ENCODE measurements at places on chromosomes 16 and 17.

DNA sequence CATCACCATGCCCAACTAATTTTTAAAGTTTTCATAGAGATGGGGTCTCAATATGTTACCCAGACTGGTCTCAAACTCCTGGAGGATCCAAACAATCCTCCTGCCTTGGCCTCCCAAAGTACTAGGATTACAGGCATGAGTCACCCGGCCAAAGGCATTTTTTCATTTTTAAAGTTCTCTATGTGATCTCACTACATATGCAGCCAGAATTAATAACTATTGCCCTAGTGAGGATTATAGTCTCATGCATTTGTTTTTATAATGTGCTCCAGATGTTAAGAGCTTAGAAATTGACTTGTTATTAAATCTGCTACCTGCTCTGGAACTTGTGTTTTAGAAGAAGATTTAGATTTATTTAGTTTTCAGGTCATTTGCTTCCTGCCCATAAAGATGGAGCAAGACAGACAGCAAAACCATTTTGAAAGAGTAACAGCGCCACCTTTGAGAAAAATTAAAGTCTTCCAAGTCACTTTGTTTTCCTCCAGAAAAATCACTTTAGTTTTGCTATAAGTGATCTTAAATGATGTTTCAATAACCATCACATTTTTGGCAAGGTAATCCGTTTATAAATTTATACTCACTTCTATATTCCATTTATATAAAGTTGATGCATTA is 79.5 kb downstream of the CA4 start:
- peak; percentile 14 for DNase-seq

GRCh38 chr16:52545222-52545897 is 1.6 kb downstream of the TOX3 start:
- no peak for DNase-seq

DNA sequence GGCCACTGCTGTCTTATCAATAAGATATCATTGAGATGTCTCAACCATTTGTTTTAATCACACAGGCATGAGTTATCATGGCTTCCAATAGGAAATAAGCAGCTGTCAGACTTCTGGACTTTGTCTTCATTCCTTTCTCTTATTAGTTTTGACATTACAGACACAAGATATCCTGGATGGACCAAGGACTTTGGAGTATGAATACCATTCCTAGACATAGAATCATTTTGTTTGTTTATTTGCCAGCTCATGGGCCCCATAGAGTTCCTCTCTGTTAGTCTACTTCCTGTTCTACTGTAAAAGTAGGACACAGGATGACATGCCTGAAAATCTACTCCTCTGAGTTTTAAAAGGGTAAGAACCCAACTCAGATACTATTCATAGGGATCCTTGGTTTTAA is 77.7 kb upstream of the KCNJ16 start:
- DNase-seq, result no peak

DNA sequence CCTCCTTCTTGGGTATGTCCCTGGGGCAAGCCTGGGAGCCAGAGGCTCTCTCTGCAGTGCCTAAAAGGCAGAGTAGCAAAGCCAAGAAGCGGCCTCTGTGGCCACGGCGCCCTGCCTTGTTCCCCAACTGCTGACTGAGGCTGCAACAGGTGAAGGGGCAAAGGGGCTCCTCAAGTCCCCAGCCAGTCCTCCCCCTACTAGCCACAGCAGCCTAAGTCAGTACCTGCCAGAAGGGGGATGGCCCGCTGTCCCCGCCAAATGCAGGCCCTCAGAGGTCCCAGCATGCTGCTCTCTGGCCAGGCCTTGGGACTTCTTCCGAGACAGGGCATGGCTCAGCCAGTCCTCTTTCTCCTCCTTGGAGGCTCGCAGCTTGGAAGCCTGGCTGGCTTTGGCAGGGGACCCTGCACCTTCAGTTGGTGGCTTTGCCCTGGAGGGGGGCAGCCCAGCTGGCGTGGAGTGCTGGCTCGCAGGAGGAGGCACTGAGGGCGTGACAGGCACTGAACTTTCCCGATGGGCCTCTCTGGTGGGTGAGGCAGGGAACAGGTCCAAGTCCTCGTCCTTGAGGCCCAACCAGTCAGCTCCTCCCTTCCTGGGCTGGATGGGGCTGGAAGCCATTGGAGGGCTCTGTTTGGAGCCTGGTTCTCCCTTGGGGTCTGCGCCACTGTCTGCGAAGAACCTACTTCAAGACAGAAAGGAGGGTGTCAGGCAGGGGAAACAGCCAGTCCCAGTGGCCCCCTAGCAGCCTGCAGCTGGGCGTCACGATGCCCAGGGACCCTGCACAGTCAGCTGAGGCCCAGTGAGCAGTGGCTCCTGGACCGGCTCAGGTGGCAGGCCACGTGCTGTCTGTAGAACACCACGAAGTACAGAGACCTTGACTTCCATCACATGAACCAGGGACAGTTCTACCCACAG is 17.6 kb downstream of the FBF1 start:
- no peak for DNase-seq

DNA sequence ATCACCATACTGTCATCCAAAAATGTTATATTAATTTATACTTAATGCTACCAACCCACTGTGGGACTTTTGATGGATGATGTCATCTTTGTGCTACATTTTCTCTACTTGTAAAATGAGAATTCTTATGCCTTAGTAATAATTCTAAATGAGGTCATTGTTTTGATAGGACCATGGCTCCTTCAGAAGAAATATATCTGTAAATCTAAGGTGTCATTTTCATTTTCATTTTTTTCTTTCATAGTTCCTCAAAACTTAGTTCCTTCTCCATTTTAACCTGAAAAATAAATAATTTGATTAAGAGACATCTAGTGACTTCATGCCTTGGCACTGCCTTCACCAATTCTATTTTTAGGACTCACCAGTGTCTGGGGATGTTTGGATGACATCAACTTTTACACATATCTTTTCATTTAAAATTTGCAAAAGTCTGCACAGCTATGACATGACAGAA is 48.7 kb downstream of the GPRC5B start:
- no peak for DNase-seq

GRCh38 chr16:88284626-88285513 is 97.9 kb upstream of the ZNF469 start:
- DNase-seq, result no peak

GRCh38 chr17:7781429-7781828 is 52.6 kb upstream of the KDM6B start:
- no peak for DNase-seq

- DNase-seq, result no peak
These were observed 34.8 kb upstream of the ERN1 start for GRCh38 chr17:64164596-64165285.

DNA sequence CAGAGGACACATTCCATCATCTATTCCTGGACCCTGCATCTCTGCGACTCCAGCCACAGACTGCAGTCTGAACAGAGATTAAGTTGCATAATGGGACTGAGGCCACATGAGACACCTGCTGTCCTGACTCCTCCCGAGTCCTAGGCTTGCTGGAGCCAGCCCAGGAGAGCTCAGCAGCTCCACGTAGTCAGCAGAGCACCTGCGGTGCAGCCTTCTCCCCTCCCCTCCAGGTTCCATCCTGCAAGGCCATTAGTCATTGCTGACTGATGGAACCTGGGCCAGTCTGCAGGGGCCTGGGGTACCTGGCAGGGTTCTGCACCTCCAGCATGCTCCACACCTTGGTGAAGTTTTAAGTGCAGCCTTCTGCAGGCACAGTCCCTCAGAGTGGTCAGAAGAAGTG is 76.7 kb downstream of the PLD6 start:
- no peak for DNase-seq

- DNase-seq, result no peak
These were observed 250.1 kb upstream of the CDH5 start for GRCh38 chr16:66116163-66117002.

- DNase-seq, result no peak
These were observed 11.4 kb upstream of the CLDN9 start for GRCh38 chr16:3001316-3001715.

DNA sequence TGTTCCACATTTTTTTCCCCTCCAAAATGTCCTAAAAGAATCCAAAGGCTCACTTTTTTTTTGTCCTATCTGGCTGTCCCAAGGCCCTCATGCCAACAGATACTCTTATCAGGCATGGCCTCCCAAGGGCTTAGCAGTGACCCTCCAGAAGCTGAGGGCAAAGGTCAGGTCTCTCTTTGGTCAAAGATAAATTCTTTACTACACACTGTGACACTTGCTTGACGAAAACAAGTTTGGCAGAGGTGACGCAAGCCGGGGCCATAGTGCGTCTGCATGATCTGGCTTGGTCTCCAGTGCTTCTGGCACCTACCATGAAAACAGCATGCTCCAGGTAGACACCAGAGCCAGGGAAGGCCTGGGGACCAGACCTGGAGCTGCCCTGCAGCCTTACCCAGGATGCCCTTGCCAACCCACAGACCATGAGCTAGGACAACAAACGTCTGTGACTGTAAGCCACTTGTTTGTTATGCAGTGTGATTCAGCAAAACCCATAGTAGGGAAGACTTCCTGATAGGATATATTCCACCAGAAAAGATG is 48.5 kb upstream of the IRF8 start:
- DNase-seq, result no peak

DNA sequence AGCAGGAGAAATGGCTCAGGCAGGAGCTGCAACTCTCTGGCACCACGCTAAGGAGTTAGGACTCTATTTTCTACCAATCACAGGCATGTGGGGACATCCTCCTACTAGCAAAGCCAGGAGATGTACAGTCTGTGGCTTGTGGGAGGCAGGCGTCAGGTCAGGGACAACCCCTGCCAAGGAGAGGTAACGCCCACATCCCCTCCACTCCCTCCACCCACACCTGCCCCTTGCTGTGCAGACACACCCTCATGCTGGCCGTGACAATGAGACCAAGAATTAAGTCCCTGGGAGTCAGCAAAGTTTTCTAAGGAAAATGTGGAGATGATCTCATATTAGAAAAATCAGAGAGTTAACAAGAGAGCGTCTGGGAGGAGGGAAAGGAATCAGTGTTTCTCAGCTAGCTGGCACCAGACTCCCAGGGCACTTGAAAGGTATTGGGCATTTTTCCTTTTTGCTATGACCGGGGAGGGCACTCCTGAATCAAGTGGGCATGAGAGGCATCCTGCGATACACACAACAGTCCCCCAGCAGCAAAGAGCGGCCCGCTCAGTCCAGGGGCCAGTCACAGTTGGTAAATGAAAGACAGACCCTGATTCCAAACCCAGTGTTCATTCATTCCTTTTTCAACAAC is 87.3 kb upstream of the RPL38 start:
- no peak for DNase-seq

DNA sequence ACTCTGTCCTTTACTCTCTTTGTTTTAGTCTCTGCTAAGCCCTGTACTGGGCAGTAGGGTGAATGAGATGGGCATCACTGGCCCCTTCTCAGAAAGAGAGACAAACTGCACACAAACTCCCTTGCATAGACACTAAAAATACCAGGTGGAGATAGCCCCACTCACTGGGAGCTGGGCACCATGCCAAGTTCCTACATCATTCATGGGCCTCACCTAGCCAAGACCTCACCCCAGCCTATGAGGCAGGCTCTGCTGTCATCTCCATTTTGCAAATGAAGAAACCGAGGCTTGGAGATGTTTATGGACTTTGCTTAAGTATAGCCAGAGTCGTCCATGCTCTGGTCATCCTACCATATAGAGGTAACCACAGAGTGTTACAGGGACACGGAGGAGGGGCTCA is 499.8 kb upstream of the CDH11 start:
- DNase-seq, result no peak

- DNase-seq, result no peak
These were observed 914 bp upstream of the GPRC5B start for GRCh38 chr16:19885451-19886072.

GRCh38 chr17:3503285-3503684 is 27.5 kb downstream of the ASPA start:
- no peak for DNase-seq

GRCh38 chr16:66905633-66906539 is 12.8 kb downstream of the CDH16 start:
- no peak for DNase-seq

DNA sequence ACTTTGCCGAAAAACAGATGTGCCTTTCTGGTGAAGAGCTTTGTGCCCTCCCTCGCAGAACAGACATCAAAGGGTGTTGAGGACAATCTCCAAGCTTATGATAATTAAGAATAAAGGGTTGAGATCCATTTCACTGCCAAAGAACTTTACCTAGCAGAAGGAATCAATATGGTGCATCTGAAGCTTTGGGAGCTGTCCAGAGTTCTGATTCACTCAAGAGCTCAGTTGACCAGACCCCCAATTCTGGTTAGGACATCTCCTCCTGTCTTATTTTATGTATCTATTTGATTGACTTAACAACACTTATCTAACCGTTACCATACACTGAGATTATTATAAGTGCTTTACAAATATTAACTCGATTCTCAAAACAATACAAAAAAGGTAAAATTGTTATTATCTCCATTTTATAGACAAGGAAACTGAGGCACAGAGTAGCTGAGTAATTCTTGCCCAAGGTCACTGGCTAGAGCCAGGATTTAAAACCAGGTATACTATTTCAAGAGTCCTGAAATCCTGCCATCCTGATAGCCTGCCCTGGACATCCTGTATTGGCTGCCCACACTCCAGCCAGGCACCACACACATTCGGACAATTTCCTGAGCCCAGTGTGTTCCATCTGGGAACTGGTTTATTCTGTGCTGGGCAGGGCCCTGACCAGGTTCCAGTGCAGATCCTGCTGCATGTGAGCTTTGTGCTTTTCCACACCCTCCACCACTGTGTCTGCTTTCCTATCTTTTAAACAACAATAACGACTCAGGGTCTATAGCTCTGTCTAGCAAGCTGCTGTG is 29.8 kb downstream of the PITPNM3 start:
- no peak for DNase-seq

DNA sequence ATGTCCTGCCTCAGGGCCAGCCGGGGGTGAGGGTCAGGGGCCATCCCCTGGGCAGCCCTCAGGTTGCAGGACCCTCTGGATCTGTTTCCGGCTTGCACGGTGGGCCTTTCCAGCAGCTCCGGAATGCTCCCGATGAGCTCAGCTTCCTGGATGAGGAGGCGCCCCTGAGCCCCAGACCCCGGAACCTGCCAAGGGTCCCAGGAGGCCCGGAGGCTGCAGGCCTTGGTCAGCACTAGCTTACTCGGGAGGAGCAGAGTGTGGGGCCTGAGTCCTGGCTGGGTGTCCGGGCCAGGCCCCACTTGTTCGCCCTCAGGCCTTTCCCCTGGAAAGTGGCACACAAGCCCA is 7.6 kb upstream of the C1QTNF8 start:
- no peak for DNase-seq

DNA sequence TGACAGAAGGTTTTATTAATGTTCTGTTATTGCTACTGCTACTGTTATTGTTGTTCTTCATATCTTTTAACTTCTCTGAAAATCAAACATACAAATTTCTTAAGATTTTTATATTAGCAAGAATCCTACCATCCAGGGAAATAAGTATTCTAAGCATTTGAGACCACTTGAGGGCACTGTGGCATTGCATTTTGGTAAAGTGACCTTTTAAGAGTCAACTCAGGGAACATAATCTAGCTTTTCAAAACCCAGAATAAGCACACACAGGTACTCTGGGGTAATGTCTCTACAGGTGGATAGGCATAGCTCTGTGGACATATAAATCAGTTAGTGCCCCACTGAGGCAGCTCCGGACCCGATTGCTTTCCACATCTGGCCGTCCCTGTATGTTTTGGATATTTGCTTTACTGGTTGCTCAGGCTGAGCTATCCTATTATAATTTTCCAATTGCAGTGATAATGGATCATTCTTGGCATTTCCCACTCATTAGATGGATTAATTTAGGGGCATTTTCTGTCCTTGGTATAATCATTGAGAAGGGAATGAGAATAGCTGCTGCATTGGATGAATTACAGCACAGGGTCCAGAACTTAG is 1425.1 kb upstream of the CDH8 start:
- no peak for DNase-seq

GRCh38 chr16:52629296-52629695 is 82.4 kb upstream of the TOX3 start:
- no peak for DNase-seq
